Vagina (tissue), 2 donors: ENCODE measurements at places on chromosomes 4 and X.

- no peak overlapping the region for H3K27ac ChIP-seq
- no peaks in the 10 kb centered on the region for H3K27me3 ChIP-seq
- no peaks in the 10 kb centered on the region for H3K4me1 ChIP-seq
- peak; percentile 70 for DNase-seq
These were observed 42.4 kb downstream of the NAT8L start for GRCh38 chr4:2101346-2102044.

DNA sequence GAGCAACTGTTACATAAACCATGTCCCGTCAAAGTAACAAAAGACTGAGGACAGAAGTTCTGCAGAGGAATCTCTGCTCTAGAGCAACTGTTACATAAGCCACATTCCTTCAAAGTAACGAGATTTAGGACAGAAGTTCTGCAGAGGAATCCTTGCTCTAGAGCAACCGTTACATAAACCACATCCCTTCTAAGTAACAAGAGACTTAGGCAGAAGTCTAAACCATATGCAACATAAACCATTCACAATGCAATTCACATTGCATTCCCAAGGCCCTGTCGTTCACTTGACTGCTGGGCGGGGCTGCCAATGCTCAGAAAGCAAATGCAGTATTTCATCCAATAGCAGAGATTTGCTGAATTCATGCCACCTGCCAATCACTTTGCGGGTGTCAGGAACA, 124.4 kb upstream of the PUDP start:
- no peak for DNase-seq
- no peak overlapping the region for H3K4me3 ChIP-seq

DNA sequence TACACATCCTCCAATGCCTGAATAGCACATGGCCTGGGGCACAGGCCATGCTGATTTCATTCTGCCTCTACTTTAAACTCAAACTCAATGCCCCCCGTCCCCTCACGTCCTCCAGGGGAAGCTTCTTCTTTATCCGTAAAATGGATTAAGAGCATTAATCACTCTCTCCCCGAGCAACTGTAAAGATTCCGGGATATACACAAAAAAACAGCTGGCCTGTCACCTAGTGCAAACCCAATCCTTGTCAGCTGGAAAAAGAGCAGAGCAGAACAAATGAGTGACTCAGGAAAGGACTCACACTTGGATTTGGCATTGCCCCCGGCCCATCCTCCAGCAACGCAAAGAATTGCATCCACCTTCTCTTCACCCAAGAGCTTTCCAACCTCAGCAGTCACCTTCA, 7.8 kb downstream of the QDPR start:
- H3K4me1 ChIP-seq = no peaks in the 10 kb centered on the region
- H3K27ac ChIP-seq = no peak overlapping the region
- no peak overlapping the region for H3K4me3 ChIP-seq
- H3K36me3 ChIP-seq = peaks cover 26% of the 10 kb centered on the region

DNA sequence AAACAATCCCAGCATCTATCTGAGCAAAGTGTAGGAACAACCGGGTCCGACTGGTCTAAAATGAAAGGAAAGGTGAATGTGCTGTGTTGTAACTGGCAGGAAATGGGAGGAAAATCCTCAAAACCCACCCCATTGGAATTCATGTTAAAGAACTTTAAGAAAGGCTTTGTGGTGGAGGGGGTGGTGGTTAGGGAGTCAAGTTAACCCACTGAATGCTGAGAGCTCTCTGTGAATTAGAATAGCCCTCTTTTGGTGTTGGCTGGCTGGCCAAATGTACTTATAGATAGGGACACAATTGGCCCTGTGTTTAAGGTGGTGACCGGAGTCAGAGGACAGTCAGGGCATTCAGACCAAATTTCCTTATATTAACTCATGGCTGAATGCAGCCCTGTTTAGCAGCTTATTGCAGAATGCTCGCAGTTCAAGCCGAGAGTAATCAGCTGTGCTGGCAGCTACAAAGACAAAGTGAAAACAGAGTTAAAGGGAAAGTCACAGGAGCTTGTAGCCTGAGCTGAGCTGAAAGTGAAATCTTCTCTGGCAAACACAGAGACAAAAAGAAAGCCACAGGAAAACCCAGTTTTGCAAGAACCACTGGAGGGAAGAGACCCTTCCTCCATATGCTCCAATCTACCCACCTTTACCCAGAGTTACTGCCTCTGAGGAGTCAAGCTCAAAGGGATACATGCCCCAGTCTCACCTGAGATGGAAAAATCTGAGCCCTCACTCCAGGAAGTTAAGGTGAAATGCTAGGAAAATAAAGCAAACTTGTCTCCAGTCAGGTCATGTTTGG, 38.5 kb upstream of the UGT2B7 start:
- no peak overlapping the region for H3K27ac ChIP-seq
- DNase-seq = no peak
- no peak overlapping the region for H3K4me3 ChIP-seq
- H3K27me3 ChIP-seq = no peaks in the 10 kb centered on the region
- no peaks in the 10 kb centered on the region for H3K4me1 ChIP-seq

DNA sequence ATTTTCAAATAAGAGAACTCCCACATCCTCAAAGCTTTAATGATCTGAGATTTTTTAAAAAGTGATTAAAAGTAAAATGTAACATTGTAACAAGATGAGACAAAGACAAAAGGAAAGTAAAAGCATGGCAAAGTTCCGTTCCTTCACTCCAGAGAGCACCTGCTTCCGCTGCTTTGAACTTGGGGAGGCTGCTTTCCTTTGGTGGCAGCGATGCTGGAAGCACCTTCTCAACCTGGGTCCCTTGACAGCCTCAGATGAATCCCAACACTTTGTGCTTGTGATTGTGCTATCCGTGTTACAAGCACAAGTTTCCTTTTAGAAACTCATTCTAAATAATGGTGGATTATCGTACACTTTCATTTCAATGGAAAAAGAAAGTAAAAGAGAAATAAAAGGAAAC, 59.7 kb downstream of the HADH start:
- H3K27ac ChIP-seq = no peak overlapping the region
- no peak overlapping the region for H3K4me3 ChIP-seq
- H3K27me3 ChIP-seq = no peaks in the 10 kb centered on the region
- H3K4me1 ChIP-seq = peaks cover 4% of the 10 kb centered on the region

DNA sequence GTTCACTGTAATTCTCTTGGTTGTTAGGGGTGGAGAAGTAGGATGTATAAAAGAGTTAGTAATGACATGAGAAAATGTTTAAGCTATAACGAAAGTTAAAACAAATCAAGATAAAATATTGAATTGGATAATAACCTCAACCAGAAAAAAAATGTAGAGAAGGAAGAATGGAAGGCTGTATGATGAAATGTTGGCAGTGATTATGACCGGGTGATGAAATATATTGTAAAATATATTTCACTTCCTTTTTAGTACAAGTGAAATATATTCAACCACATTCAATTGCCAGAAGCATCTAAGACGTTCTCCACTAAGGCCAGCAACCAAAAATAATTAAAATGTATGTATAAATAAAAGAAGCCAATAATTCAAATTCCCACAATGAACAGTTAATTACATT, 309.3 kb upstream of the FGF13 start:
- no peak overlapping the region for H3K27ac ChIP-seq
- H3K4me3 ChIP-seq = no peak overlapping the region
- H3K36me3 ChIP-seq = no peaks in the 10 kb centered on the region
- no peaks in the 10 kb centered on the region for H3K27me3 ChIP-seq
- no peaks in the 10 kb centered on the region for H3K4me1 ChIP-seq
- no peak for DNase-seq

DNA sequence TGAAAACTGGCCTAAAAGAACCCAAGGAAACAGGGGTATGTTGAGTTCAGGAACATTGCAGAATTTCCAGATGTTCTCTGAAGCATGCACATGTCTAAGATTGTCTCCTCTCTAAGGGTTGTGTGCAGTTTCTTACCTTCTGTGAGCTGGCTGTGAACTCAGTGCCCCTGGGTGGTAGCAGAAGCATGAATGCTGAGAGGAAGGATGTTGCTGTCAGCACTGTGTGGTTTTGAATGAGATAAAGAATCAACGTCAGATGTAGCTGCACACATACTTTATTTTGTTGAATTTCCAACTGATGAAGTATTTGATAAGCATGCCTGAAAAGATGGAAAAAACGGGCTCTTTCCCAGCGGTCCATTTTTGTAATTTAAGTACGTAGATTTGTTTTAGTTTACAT, 23.8 kb upstream of the CD38 start:
- no peaks in the 10 kb centered on the region for H3K4me1 ChIP-seq
- H3K36me3 ChIP-seq = no peaks in the 10 kb centered on the region
- H3K27ac ChIP-seq = no peak overlapping the region

DNA sequence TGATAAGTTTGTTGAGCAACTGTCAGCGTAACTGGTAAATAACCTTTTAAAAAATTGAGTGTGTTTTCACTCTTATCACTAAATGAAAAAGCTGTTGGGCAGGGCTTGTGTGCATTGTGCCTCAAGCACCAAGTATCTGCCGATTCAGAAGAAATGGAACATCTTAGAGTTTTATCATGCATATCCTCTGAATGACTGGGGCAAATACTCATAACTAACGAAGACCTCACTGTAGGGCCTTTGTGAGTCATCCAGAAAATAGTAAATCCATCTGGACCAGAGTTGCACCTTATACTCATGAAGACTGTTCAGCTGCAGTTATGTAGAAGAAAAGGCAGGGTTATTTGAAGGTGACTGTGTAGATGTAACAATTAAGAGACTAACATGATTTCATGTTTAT, 222.1 kb downstream of the CAMK2D start:
- H3K36me3 ChIP-seq = no peaks in the 10 kb centered on the region
- no peaks in the 10 kb centered on the region for H3K27me3 ChIP-seq
- H3K27ac ChIP-seq = no peak overlapping the region
- DNase-seq = no peak

DNA sequence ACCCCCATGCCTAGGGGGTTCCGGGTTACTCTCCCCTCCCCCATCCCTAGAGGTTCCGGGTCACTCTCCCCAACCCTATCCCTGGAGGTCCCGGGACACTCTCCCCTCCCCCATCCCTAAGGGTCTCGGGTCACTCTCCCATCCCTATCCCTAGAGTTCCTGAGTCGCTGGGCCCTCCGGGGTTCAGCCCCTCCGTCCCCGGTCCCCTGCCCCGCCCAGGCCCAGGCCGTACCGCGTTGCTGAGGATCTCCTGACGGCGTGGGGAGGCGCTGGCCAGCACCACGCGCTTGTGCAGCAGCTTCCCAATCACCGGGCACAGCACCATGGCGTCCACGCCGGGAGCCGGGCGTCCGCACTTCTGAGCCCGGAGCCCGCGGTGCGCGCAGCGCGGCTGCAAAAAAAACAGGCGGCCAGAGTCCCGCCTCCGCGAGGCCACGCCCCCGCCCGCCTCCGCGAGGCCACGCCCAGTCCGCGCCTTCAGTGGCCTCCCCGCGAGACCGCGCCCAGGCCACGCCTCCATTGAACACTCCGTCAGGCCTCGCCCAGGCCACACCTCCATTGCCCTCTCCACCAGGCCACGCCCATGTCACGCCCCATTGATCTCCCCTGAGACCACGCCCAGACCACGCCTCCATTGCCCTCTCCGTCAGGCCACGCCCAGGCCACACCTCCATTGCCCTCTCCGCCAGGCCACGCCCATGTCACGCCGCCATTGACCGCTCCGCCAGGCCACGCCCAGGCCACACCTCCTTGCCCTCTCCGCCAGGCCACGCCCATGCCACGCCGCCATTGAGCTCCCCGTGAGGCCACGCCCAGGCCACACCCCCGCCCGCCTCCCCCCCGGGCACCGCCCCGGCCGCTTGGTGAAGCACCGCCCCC, at the start of gene ASMTL:
Gene ASMTL, minus strand, starts transcription at position 394 of the 879 bp plus-strand sequence. Its CDS starts 69 bp downstream, at position 325.
- no peaks in the 10 kb centered on the region for H3K36me3 ChIP-seq
- peak within 1 kb of the TSS; percentile 90 for H3K4me3 ChIP-seq
- peak within 1 kb of the TSS; percentile 85 for H3K27ac ChIP-seq
- DNase-seq = peak; percentile 100
- no peaks in the 10 kb centered on the region for H3K27me3 ChIP-seq

DNA sequence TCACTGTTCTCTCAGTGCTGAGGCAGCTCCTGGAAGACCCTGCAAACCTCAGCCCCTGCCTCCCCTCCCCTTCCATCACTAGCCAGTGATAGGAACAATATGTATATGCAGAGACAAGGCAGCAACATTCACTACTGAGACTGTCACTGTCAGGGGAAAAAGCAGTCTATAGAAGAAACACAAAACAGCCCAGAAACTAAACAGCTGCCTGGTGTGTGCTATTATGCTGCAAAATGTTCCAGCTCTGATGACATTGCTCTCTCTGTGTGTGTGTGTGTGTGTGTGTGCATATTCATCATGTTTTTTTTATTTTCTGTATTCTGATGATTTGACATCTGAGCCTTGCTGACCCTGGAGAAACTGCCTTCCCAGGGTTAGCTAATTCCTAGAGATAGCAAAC, 147.2 kb downstream of the SPATA18 start:
- H3K4me3 ChIP-seq = no peak overlapping the region
- H3K27me3 ChIP-seq = no peaks in the 10 kb centered on the region
- H3K36me3 ChIP-seq = no peaks in the 10 kb centered on the region
- H3K4me1 ChIP-seq = no peaks in the 10 kb centered on the region

DNA sequence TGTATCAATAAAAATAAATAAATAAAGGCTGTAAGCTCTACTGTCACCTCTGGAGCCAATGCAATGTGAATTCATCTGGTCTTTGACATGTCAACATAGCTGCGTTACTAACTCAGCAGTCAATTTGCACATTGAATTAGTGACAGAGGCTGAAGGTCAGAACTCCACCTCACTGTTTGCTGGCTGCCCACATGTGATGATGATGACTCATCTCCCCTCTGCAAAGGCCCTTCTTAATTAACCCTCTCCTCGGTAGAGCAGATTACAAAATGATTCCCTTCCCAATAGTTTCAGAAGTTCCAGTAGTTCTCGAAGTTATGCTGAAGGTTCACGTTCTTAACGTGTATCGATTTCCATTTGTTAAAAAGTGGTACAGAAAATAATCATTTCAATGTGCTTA, 1626.0 kb upstream of the TENM3 start:
- no peaks in the 10 kb centered on the region for H3K27me3 ChIP-seq
- H3K4me1 ChIP-seq = no peaks in the 10 kb centered on the region
- H3K4me3 ChIP-seq = no peak overlapping the region

- H3K27me3 ChIP-seq = no peaks in the 10 kb centered on the region
- peak overlapping the region; percentile 45 for H3K4me3 ChIP-seq
- no peak for DNase-seq
- no peaks in the 10 kb centered on the region for H3K4me1 ChIP-seq
These were observed 23.6 kb upstream of the GLOD5 start for GRCh38 chrX:48737940-48738339.

DNA sequence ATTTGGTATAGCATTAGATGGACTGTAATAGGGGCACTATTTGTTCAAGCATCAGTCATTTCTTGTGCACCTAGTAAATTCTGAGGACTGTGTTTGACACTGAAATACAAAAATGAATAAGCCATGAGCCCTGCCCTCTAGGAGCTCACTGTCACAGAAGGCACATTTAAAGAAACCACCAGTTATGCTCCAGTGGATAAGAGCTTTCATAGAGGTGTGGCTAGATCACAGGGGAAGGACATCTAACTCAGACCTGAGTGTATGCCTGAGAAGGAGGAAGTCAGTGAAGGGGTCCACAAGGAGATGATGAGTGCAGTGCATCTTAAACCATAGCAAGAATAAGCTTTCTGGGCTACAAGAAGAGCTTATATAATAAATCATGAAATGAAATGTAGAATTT, 40.1 kb downstream of the BTC start:
- H3K27me3 ChIP-seq = no peaks in the 10 kb centered on the region
- H3K4me3 ChIP-seq = no peak overlapping the region
